ENCODE measurements at places on chromosomes 7 and 10.

DNA sequence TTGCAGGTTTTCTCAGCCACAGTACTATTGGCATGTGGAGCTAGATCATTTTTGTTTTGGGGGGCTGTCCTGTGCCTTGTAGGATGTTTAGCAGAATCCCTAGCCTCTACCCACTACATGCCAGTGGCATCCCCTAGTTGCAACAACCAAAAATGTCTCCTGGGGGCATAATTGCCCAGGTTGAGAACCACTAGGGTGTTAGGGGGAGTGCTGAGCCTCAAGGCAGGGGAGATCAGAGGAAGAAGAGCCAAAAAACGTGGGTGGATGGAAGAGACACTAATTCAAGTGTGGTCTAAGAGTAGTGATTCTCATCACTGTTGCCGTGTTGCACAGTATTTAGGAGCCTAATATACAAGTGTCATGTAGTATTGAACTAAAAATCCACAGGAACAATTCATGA is 31.7 kb upstream of the CCNY start:
- no peak for DNase-seq

DNA sequence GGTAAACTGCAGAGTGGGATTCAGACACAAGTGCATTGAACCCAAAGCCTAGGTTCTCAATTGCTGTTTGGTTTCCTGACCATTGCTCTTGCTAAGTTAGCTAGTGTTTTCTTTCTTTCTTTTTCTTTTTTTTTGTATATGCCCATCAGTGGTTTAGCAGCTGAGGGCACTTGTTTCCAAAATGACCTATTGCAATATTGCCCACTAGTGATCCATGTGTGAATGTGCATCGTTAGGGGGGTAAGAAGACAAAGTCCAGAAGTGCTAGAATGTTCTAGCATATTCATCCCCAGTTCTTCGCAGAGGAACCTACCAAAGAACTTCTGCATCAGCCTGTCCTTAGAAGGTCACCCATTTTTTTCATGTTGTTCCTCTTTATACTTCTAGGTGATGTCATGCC is 252.8 kb upstream of the GPR26 start:
- DNase-seq, result no peak

DNA sequence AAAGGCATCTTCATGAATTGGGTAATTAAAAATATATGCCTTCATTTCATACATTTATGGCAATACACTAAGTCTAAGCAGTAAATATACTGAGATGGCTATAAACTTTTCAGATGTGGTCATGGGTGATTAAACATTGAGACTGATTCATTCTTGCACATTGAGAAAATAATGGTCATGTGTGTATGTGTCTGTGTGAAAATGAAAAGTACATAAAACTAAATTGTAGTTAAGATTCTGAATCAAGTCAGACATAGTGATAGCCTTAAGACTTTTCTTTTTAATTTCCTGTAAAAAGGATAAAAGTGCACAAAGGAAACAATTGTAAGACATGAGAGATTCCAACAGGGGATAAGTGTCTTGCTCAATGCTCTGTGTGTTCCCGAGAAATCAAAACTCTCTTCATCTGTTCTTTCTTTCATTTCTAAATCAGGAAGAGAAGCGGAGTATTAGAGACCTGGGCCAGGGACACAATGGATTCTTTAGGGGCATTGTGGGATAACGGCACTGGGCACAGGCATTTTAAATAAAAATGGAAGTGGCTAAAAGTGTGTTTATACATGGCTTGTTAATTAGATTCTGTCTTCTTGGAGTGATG is 69.8 kb upstream of the AGR3 start:
- no peak for DNase-seq

GRCh38 chr7:66771795-66772194 is 31.3 kb downstream of the RABGEF1 start:
- DNase-seq, result no peak

GRCh38 chr10:133559216-133559615 is 6.2 kb downstream of the SYCE1 start:
- DNase-seq, result no peak

- DNase-seq, result no peak
These were observed 11.3 kb downstream of the CPA2 start for GRCh38 chr7:130277763-130278643.

Data from stimulated activated CD4-positive, alpha-beta T cell treated with anti-CD3 and anti-CD28 coated beads, Interleukin-1b, Interleukin-23, amount 100 ng/mL, for 1 hour (primary cell).